ENCODE measurements at places on chromosomes 1 and 21.

- no peak for DNase-seq
Observed at GRCh38 chr1:14718476-14718875, 120.0 kb downstream of the KAZN start.

DNA sequence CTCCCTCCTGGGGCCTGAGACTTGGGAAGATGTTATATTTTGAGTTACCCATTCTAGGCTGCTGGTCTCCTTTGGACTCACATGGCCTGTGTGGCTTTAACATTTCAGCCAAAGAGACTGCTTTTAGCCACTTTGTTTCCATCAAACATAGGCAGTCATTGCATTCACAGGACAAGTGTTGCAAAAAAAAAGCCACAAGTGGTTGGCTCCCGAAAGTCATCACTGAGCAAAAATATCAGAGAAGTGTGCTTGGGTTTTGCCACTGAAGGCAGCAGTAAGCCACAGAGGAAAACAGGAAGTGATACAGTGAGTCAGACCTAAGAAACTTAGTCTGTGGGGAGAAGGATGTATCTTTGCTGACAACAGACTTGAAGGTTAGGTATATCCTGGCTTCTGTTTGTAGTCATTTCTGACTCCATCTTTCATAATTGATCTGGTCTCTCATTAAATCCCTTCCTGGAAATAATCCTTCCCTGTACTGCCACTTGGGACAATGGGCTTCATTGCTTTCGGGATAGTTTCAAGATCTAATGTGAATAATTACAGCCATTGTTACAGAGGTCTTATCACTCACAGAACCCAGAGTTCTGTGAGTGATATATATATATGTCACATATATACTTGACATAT lies 80.9 kb downstream of the COLGALT2 start:
- DNase-seq: peak; percentile 18

- no peak for DNase-seq
Observed at GRCh38 chr1:222373216-222373615, 174.7 kb downstream of the HHIPL2 start.

- DNase-seq: no peak
Observed at GRCh38 chr21:27683292-27683691, 716.4 kb upstream of the ADAMTS5 start.

GRCh38 chr1:31574749-31575368 lies 1.5 kb upstream of the TINAGL1 start:
- no peak for DNase-seq

DNA sequence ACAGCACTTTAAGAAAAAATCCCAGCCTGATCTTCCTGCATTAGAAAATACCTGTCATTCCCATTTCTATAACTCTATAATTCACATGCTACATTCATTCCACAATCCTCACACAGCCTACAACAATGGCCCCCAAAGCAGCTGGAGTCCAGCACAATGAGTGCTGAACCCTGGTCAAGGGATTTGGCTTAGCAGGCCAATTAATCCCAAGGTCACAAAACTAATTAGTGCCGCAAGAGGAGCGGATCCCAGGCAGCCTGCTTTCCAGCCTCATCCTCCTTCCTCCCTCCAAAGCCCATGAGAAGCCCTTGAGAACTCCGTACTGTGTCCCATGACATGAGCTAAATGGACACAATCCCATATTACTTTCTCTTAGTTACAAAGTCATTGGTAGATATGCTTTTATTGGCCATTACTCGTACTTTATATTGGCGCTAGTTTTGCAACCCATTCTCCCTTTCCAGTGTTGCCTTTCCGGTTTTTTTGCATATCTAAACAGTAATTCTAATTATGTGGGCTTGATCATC lies 94.8 kb downstream of the DAB1 start:
- no peak for DNase-seq

DNA sequence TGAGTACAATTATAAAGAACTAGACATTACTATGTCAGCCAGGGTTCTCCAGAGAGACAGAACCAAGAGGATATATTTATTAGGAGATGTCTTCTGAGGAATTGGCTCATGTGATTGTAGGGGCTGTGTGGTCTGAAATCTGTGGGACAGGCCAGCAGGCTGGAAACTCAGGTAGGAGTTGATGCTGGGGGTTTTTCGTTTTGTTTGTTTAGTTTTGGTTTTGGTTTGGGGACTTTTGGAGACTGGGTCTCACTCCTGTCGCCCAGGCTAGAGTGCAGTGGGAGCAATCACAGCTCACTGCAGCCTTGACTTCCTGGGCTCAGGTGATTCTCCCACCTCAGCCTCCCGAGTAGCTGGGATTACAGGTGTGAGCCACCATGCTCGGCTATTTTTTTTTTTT lies 132.9 kb upstream of the ERRFI1 start:
- DNase-seq: no peak

DNA sequence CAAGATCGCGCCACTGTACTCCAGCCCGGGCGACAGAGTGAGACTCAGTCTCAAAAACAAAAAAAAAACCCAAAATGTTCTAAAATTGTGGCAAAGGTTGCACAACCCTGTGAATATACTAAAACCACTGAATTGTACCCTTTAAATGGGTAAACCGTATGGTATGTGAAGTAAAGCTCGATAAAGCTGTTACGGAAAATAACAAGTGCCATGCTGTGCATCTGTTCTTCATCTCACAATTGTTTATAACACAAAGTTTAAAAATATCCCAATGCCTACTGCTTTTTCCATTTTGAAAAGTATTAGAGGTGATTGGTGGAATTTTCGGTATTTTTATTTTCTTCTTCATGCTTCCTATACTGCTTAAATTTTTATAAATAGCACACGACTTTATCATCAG lies 111.5 kb downstream of the ENAH start:
- DNase-seq: no peak

Measured in stimulated activated CD4-positive, alpha-beta T cell treated with anti-CD3 and anti-CD28 coated beads, Interleukin-15, amount 100 ng/mL, for 48 hours (primary cell).